Activated CD8-positive, alpha-beta memory T cell treated with anti-CD3 and anti-CD28 coated beads for 4 hours (primary cell): ENCODE measurements at places on chromosomes 2 and 18.

DNA sequence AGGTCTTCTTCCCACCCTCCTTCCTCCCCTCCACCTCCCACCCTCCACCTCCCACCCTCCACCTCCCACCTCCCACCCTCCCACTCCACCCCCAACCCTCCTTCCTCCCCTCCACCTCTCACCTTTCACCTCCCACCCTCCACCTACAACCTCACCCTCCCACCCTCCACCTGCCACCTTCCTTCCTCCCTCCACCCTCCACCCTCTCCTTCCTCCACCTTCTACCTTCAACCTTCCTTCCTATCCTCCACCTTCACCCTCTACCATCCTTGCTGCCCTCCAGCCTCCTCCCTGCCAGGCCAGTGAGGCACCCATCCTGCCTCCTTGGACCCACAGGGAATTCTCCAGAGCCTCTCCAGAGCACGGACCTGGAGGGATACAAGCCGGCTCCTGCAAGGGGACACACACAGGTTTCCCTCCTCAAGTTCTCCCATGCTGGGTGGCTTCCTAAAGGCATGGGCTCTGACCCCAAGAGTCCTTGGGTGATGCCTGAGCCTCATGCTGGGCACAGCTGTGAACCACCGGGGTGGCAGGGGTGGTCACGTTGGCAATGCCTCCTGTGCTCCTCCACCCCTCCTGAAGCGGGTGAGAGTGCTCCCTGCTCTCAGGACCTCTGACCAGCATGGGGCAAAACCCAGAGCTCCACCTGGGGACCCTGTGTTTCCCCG is 293.0 kb downstream of the NDUFA10 start:
- no peak for DNase-seq

DNA sequence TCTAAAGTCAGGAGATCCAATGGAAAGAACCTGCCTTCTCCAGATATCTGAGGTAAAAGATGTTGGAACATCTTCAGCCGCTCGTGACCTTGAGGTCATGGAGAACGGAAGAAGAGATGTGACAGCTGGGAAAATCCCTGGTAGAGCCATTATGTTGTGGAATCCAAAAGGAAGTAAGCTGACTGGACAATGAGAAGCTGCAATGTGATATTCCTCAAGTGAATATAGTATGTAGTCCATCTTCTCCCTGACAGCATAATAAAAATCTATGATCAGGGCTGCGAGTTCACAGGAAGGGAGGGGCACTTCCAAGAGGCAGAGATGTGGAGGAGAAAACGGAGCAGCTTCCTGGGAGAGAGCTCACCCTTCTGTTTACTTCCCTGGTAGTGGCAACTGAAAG is 201.0 kb upstream of the SP5 start:
- no peak for DNase-seq

DNA sequence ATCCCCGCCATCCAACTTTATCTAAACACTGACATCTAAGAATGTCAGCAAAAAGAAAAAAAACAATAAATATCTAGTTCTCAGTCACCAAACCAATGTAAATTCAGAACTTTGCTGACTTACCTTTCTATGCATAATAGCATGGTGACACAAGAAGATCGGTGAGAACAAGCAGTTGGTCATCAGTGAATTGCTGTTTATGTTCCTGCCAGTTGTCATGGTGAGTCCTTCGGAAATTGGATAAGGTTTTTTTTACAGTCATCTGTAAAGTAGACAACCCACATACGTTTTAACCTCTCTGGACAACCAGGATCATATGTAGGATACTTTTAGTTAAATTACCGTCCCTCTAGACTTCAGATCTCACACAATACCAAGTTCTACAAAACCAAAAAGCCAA is 6.2 kb upstream of the GPR75 start:
- DNase-seq: no peak

DNA sequence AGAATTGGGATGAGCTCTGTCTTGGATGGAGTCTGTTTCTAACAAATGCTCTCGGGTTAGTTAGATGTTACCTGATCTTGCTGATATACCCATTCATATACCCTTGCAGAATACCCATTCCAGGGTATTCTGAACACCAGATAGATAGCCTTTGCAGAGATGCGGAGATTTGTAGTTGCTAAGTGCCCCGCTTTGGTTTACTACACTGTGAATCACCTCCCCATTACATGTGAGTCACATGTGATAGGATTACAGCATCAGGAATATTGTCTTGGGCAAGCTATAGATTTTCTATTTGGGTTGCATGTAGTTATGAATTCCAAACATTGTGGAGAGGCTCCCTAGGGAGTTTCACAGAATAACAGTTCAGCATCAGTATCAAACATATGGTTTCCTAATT is 3.8 kb downstream of the VSNL1 start:
- no peak for DNase-seq

GRCh38 chr2:147846412-147847081 is 1.7 kb downstream of the ACVR2A start:
- DNase-seq: no peak

GRCh38 chr2:10993001-10993481 is 81.3 kb downstream of the KCNF1 start:
- no peak for DNase-seq

DNA sequence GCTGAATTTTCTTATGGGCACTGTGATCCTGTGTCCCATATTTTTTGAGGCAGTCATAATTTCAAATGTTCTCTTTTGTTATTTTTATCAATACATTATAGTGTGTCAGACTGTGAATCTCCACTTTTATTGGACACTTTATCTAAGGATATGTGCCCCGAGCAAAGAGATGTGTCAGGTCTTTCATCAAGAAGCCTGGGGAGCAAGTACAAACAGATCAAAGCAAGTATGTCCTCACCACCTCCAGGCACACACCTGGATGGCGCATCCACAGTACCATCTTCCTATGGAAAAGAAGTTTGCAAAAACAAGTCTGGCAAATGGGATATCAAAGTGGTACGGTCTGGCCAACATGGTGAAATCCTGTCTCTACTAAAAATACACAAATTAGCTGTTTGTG is 81.0 kb upstream of the ZNF236 start:
- DNase-seq: no peak

DNA sequence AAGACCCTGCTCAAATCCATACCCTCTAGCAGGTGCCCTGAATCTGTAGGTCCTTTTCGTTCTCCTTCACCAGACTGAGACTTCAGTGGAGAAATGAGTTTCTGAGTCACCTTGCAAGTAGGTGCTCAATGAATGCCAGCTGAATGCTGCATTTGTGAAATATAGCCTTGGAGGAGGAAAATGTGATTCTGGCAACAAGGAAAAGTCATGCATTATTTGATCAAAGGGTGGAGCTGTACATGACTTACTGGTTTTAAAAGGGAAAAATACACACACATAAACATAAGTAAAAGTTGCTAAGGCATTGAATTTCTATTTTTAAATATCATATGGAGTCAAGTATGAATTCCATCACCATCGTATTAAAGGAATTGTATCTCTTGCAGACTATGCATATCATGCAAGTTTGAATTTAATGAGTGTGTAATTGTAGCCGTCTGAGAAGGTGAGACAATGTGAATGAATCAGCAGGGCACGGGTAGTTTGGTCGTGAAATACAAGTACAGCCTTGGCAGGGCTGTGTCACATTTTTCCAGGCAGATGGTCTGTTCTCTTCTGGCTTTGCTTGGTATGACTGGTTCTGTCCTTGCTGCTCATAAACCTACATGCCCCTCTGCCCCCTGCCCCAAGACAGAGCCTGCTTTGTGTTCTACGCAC is 160.8 kb downstream of the COL6A3 start:
- DNase-seq: no peak

- DNase-seq: no peak
Measured at GRCh38 chr2:235011929-235012631, 60.3 kb downstream of the SH3BP4 start.

GRCh38 chr2:217816396-217816869 is 186.4 kb downstream of the TNS1 start:
- DNase-seq: no peak

DNA sequence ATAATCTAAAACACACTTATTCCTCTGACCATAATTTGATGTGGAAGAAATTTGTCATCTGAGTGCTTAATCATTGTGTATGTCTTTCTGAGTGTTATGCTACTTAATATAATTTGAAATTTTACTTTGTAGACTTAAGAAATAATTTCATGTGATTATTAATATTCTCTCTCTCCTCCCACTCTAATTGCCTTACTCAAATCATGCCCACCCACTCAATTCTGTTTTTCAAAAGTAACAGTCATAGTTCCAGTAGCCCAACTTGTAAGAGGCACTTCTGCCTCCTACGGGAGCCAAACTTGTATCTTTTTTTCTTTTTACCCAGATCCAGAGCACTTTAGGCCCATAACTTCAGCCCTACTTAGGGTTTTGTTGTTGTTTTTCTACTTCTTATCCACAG is 18.5 kb upstream of the KYNU start:
- DNase-seq: no peak

GRCh38 chr2:112024231-112024630 is 30.8 kb upstream of the TMEM87B start:
- DNase-seq: no peak

- DNase-seq: no peak
Measured at GRCh38 chr2:17298453-17298852, 219.8 kb downstream of the RAD51AP2 start.

DNA sequence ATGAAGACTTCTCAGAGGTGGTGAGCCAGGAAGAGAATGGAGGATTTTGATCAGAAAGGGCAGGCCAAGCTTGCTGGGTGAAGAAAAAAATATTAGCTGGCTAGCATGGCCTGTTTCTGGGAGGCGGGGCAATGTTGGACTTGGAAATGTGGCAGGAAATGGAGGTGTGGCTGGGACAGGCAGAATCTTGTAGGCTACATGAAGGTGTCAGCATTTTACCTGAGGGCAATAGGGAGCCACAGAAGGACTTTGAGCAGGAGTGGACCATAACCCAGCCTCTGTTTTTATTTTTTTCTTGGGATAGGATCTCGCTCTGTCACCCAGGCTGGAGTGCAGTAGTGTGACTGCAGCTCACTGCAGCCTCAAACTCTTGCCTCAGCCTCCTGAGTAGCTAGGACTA is 31.7 kb downstream of the EMX1 start:
- no peak for DNase-seq

DNA sequence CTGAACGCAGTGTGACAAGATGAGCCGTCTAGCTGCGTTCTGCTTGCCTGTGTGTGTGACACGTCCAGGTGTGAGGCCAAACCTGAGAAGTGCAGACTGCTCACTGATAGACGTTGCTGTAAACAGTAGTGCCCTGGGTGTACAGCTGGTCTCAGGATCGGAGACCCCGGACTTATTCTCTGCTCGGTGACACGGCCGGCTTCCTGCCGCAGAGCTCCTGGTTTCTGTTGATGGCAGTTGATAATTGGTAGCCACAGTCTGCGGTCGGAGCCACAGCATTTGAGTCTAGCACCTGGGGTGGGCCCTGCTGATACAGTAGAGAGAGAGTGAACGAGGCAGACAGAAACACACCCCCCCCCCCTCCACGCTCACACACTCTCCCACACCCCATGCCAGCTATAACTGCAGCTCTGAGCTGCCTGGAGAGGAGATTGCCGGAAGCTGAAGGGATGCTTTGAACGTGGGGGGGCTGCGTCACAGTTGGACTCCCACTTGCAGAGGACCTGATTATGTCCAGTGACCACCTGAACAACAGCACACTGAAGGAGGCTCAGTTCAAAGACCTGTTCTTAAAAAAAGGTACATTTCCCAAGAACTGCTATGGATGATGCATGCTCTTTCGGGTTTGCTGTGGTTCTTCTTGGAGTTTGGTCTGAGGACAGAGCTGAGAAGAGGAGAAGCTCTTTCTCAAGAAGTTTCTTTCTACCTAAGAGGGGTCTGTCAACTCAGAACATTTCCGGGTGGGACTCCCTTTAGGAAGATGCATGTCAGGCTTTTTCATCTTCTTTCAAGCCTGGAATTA is 114.0 kb downstream of the FAM210A start:
- DNase-seq: peak; percentile 54

- no peak for DNase-seq
Measured at GRCh38 chr2:229673676-229674075, 40.7 kb downstream of the DNER start.

GRCh38 chr2:65367524-65367923 is 64.9 kb downstream of the SPRED2 start:
- DNase-seq: no peak

GRCh38 chr2:201866643-201867473 is 60.5 kb downstream of the CDK15 start:
- DNase-seq: no peak

DNA sequence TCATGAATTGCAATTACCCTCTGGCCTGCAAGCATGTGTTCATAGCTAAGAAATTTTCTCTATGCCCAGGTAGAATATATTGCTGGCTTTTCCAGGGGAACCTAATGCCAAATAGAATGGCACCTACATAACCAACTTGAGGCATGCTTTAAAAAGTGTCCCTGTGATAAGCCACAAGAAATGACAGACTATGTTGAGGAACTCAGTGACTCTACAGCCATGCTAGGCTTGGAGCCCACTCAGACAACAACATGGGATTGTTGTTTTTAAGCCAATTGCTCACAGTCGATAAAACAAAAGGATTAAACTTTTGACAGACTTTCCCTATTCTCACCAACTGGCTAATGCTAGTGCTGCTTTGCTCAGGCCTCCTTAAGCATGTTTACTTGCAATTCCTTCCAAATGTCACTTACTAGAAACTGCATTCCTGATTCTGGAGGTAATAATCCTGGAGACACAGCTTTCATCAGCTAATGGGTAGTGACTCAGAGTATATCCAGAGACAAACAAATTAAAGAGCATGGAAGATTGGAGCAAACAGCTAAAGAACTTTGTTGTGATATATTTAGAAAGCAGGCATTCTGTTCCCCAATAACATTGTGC is 249.0 kb downstream of the SLC8A1 start:
- DNase-seq: no peak
